ENCODE measurements at places on chromosomes 11 and 22. TPM values are rescaled to one million over a fixed set of nuclear protein-coding genes. Genes with fewer than 3 reads are reported as not detected.
A peak's percentile ranks its signal among the peaks of the same experiment; 100 is the strongest.

GRCh38 chr11:103076361-103076760 is 15.6 kb downstream of the DCUN1D5 start:
- no peak for DNase-seq

GRCh38 chr22:44573451-44573850 is 75.4 kb upstream of the RTL6 start:
- DNase-seq: no peak

- DNase-seq: no peak
These were observed 591.4 kb downstream of the ETS1 start for GRCh38 chr11:127995921-127996320.

DNA sequence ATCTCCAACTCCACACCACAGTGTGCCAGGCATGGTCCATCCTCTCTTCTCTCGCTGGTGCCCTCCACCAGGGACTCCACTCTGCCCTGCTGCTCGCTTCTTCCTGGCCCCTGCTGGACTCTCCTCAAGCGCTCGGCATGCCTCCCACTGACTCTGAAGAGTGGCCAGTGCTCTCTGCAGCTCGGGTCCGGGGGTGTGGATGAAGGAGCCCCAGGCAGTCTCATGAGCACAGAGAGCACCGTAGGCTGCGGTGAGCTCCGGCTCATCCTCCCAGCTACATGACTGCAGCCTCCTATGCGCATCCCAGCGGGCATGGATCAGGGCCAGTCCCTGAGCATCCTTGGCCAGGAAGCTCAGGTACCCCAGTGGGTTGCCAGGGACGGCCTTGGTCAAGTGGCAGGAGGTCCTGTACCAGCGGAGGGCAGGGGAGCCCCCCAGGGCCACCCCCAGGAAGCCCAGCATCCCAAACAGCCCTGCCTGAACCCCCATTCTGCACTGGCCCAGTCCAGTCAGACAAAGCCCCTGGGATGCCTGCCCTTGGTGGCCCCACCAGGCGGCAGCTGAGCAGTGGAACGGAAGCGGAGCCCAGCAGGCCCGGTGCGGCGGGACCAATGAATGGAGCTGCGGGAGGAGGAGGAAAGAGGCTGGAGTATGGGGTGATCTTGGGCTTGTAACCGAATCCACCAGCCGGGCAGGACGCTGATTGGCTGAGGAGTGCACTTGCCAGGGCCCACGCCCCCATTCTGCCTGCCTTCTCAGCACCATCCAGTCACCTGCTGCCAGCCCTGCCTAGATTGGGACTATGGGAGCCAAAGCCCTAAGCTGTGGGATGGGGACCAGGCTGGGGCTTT is at the start of gene PLA2G3:
Gene PLA2G3 (minus strand): TSS at position 643 of the 851 bp plus-strand sequence. CDS start 154 bp downstream, at position 489.
- peak; percentile 71 for DNase-seq

- no peak for DNase-seq
These were observed 3.8 kb downstream of the TIMM8B start for GRCh38 chr11:112082729-112083128.

DNA sequence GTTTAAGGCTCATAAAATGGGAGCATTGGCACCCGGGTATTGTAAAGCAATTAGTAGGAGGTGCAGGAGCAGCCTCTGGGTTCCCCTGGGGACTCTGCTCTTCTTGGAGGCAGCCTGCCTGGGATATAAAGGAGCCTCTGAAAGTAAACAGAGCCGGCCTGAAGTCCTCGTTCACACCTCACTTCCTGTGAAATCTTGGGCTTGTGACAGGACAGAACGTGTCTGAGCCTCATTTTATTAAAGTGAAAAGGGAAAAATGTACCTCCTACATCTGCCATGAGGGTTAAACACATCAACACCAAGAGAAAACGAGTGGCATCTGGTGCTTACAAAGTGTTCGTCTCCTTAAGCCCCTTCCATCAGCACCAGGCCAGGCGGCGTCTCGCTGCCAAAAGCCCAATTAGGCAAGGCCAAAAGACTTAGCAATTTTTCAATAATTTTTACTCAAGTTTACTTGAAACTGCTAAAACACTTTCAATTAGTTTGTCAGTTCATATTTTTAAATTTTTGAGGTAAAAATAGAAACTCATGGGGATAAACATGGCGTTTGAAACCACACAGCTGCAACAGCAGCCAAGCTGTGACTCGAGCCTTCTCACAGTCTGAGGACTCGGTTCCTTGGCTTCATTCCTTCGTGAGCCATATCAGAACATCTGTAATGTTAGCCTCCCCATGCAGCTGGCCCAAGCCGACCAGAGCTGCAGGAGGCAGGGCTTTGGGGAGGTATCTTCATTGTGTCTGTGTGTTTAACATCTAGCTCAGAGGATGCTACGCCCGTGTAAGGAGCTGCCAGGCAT is 33.6 kb downstream of the MAP6 start:
- DNase-seq: no peak

The MMP11 gene
- 5.8 TPM for total RNA-seq

- no peak for DNase-seq
These were observed 29.1 kb upstream of the PAK1 start for GRCh38 chr11:77503006-77503405.

The SART1 gene
- 46.2 TPM for total RNA-seq

Measured in posterior vena cava (tissue), 2 donors.